ENCODE measurements at places on chromosomes 1 and 21.

GRCh38 chr1:198483006-198483405 lies 57.5 kb downstream of the ATP6V1G3 start:
- no peak for DNase-seq

DNA sequence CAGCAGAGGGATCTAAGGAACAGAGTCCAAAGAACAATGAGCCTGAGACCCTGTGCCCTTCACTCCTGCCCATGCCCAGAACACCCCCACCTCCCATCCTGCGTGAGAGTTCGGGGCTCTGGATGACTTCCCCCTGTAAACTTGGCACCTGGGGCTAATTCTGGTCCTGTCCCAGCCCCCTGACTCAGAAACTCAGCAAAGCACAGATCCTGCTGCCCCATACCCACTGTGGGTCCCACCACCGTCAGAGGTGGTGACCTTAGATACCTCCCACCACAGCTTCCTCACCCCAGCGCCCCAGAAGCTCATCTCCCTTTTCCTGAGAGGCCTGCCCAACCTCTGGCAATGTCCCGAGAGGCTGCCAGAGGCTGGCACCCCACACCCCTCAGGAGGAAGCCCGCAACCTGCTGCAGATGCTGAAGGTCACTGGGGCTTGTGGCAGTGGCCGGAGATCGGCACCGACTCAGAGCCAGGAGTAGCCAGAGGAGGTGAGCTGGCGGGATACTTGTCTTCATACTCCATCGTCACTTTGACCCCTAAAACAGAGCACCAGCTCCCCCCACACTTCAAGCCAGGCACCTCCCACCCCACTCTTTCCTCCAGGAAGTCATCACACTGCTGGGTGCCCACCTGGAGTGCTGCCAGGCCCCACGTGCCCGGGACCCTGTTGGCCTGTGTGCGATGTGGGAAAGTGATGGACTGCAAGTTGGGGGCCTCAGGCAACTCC lies 111.6 kb upstream of the IFFO2 start:
- DNase-seq = no peak

GRCh38 chr1:237583756-237584155 lies 307.0 kb downstream of the ZP4 start:
- DNase-seq = no peak

DNA sequence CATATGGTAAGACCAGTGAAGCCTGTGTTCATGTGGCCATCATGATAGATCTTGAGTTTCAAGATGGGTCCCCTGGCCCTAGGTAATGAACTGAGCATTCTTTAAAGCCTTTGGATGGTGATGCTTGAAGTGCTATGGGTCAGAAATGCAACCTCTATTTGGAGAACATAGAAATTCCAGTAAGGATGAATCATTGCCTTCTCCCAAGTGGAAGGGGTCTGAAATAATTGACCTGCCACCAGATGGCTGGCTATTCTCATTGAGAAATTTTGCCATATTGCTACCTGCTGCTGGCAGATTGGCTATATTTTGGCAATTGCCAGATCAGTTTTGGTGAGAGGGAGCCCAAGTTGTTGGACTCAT lies 739 bp upstream of the IFI6 start:
- no peak for DNase-seq

DNA sequence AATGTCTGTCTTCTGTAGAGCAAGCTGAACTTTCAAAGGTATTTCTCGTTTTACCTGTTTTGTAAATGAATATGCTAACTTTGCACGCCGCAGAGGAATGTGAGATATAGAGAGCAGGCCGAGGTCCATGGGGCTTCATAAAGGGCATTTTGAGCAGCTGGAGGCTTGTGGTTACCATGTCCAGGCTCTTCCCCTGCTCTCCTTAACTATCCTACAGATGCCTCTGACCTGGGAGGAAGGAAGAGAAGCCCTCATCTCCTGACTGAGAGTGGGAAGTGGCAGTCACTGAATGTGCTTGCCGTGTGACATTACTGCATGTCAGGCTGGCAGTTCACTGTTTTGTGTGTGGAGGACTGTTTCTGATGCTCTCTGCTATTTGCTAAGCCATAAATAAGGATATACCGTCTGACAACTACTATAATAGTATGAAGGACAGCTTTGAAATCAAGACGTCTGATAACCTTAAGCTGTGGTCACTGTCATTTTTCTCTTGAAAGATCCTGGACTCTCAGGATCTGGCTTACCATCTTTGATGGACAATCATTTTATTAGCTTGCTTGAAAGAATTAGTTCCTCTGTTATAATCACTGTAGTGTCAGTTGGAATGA lies 92.2 kb downstream of the DYRK1A start:
- DNase-seq = no peak

DNA sequence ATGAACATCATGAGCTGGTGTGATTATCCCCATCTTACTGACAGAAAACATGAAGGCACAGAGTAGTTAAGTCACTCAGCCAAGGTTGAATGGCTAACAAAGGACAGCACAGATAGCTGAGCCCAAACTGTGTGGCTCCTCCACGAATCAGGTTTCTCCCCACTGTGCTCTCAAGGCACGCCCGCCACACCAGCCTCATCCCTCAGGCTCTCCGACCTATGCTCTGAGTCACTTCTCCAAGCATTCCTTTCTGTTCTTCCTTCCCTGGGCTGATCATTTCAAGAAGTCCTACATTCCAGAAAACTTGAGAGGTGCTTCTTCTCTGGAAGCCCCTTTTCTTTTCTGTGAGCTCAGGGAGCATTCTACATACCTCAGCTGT lies 25.3 kb upstream of the SDC3 start:
- DNase-seq = no peak

DNA sequence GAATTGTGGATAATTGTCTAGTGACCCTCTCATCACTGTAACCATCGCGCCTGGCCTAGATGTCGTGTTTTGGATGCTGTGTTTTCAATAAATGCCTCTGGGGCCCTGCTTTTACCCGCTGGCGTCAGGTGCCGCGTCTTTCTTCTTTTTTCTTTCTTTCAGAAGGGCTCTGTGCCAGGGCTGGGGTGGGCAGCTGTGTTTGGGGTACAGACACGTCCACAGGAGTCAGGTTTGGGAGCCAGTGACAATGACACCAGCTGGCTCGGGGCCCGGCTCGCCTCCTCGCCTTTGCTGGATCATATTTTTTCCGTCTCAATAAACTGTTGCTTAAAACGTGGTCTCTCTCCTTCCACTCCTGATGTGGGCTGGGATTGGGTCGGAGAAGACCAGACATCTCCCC lies 16.1 kb downstream of the TMEM201 start:
- DNase-seq = no peak

GRCh38 chr1:234208791-234209190 lies 164.5 kb upstream of the COA6 start:
- no peak for DNase-seq
